IPS DF 6.9 (cell line): ENCODE measurements at places on chromosomes 7 and 10.

DNA sequence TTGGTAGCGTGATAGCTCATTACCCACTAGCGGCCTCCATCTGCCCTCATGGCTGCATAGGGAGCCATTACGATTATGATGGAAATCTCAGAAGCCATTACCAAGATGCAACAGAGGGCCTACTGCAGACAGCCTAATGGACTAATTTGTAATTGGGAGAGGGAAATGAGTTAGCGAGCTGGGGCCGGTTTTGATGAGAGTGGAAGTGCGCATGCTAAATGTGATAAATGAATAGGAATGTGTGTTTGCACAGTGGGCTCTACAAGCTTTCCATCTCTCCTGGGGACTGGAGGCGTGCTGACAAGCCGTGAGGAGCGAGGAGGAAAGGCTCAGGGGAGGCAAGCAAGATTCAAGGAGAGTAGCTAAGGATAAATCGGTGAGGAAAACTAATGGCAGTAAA, 644.5 kb upstream of the GALNT17 start:
- no peak for DNase-seq
- H3K27me3 ChIP-seq: no peaks in the 10 kb centered on the region
- H3K4me3 ChIP-seq: no peak overlapping the region
- H3K27ac ChIP-seq: no peak overlapping the region

DNA sequence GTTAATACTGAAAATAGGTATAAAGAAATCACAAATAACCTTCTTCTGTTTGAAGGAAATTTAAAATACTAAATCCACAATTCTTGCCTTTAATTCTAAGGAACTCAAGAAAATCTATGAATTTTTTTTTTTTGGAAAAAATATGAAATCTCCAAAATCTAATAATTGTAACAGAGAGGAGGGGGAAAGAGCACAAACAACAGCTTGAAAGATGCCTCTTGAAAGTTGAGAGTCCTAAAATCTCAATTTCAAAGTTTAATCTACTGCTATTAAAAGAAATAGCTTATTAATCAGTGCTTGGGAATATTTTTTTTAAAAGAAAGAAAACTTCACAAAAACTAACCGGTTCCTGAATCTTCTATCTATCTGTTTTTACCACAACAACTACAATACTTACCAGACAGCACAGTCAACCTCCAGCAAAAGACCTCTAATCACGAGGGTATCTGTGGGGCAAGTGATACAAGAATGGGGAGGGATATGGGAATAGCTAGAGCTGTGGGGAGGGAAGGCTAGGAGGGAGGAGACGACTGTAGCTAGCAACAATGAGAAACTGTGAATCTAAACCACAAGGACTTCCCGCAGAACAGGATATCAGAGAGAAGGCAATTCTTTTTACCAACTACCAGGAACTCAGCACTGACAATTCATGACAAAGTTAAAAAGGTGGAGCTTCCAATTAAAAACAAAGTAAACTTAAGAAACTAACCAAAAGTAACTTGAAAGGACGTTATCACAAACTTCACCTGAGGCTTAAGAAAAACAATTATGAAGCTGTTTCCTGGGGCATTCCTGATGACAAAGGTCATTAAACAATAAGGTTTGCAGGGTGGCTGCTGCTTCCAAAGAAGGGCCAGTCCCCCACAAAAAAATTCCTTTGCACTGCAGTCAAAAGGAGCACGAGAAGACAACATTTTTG, at the start of gene USP54:
TSS of gene USP54 (minus strand) at position 462 of the 919 bp plus-strand sequence. CDS start 15,684 bp downstream, outside the sequence.
- no peaks in the 10 kb centered on the region for H3K4me1 ChIP-seq
- H3K36me3 ChIP-seq: no peaks in the 10 kb centered on the region
- no peak for DNase-seq
- H3K27me3 ChIP-seq: no peaks in the 10 kb centered on the region

DNA sequence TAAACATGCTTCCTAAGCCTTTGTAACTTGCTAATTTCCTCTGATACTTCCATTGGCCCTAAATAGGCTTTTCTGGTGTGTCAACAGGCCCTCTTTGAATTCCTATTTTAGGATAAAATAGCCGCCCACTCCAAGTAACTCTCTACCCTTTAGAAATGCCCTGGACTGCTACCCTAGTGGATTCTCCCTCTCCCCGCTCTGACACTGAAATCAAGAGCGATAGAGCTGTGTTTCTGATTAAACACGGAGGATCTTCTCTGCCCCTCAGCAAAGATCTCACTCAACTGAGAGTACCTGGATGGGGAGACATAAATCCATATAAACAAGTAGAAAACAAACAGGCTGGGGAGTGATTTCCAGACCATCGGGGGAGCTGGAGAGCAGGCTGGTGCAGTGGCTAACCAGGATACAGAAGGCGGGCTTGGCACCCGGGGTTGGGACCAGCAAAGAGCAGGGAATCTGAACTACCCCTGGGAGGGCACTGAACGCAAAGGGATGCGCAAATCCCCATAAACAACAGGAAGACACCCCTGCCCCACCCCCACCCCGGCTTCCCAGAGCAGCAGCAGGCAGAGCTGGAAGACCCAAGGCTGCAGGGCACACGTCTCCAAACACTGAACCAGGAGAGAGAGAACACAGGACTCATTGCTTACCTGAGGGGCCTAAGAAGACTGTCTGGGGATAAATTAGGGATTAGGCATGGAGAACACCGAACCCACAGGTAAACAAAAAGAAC, 2.5 kb downstream of the ASB13 start:
- DNase-seq: no peak
- H3K27me3 ChIP-seq: no peaks in the 10 kb centered on the region
- H3K4me1 ChIP-seq: peaks cover 12% of the 10 kb centered on the region
- no peak overlapping the region for H3K4me3 ChIP-seq
- no peaks in the 10 kb centered on the region for H3K36me3 ChIP-seq

DNA sequence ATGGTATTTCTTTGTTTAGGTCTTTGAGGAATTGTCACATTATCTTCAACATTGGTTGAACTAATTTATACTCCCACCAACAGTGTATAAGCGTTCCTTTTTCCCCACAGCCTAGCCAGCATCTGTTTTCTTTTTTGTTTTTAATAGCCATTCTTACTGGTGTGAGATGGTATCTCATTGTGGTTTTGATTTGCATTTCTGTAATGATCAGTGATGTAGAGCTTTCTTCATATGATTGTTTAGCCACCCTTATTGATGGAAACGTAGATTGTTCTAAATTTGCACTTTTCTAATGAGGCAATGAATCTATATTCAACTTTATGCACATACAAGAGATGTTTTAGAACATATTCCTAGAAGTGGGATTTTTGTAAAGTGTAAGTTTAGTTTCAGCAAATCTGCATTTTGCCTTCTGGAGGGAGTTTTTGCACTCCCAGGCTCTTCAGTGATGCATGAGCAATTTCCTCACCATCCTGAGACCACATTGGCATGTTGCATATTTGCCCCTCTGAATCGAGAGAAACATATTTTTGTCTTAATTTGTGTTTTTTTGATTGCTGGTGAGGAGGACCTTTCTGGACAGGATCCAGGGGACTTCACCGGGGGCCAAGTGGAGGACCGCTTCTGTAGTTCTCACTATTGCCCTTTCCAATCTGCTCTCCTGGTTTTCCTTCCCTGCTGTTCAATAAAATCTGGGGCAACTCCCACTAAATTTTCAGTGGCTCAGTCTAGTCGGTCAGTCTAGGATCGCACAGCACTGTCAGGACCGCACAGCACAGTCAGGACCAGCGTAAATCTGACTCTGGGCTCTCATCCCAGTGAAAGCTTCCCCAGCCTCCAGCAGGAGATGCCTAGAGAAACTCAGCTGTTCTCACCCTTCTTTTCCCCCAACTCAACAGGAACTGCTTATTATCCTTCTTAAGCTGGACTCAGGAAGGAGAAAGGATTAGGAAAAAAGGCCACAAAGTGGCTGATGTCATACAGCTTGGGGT, 157.0 kb downstream of the PTPN20 start:
- H3K27ac ChIP-seq: no peak overlapping the region
- H3K4me3 ChIP-seq: no peak overlapping the region
- no peak for DNase-seq
- H3K4me1 ChIP-seq: no peaks in the 10 kb centered on the region

DNA sequence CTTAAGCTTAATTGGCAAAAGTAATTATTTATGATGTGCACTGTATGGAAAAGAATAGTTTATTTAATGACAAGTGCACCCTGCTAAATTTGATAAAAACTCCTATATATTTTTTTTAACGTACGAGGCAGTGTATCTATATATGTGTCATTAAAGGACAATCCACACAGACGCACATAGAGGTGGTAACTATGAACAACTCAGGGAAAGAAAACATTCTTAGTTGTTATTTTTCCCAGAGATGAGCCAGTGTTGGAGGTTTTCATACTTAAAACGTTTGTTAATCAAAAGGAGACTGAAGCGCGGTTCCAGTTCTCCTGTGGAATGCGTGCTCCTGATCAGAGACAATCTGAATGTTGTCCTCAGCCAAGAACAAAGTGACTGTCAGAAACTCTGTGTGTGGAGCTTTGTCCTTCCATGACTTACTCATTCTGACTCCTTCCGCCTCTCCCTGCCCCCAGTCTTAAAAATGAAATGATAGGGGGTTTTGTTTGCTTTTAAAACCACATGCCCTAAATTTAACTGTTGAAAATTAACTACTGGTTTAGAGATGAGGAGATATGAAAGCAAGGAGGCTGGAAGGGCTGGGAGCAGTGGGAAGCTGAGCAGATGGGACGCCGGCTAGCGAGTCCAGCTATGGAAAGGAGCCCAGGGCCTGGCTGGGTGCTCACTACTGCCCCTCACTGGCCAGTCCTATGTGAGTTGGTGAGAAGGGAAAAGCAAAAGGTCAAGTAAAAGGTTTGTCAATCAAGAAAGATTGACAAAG, 99.6 kb downstream of the SVIL start:
- no peak overlapping the region for H3K4me3 ChIP-seq
- H3K27me3 ChIP-seq: no peaks in the 10 kb centered on the region
- peaks cover 7% of the 10 kb centered on the region for H3K4me1 ChIP-seq
- H3K36me3 ChIP-seq: no peaks in the 10 kb centered on the region

- H3K36me3 ChIP-seq: no peaks in the 10 kb centered on the region
- DNase-seq: no peak
- H3K27ac ChIP-seq: no peak overlapping the region
- H3K4me1 ChIP-seq: peaks cover 6% of the 10 kb centered on the region
- no peaks in the 10 kb centered on the region for H3K27me3 ChIP-seq
- no peak overlapping the region for H3K4me3 ChIP-seq
Measured at GRCh38 chr10:69650589-69651261, 20.7 kb downstream of the FAM241B start.

- H3K4me1 ChIP-seq: peaks cover 4% of the 10 kb centered on the region; the same call in 1 of the 2 replicates
- peaks cover 88% of the 10 kb centered on the region for H3K27me3 ChIP-seq
- H3K27ac ChIP-seq: no peak overlapping the region
Measured at GRCh38 chr7:27237735-27238334, 4.8 kb upstream of the EVX1 start.

DNA sequence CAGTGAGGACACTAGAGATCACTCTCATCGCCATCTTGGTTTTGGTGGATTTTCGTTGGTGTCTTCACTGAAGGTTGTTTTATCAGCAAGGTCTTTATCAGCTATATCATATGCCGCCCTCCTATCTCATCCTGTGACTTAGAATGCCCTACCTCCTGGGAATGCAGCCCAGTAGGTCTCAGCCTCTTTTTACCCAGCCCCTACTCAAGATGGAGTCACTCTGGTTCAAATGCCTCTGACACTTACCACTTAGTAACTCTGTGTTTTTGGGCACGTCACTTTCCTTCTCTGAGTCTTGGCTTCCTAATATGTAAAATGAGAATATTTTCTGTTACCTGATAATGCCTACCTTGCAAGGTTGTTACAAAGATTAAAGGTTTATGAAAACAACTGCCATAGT, 37.7 kb downstream of the AGK start:
- peaks cover 4% of the 10 kb centered on the region; the same call in 1 of the 2 replicates for H3K4me1 ChIP-seq
- H3K4me3 ChIP-seq: no peak overlapping the region
- DNase-seq: no peak
- H3K27me3 ChIP-seq: no peaks in the 10 kb centered on the region
- no peaks in the 10 kb centered on the region for H3K36me3 ChIP-seq
- H3K27ac ChIP-seq: no peak overlapping the region

DNA sequence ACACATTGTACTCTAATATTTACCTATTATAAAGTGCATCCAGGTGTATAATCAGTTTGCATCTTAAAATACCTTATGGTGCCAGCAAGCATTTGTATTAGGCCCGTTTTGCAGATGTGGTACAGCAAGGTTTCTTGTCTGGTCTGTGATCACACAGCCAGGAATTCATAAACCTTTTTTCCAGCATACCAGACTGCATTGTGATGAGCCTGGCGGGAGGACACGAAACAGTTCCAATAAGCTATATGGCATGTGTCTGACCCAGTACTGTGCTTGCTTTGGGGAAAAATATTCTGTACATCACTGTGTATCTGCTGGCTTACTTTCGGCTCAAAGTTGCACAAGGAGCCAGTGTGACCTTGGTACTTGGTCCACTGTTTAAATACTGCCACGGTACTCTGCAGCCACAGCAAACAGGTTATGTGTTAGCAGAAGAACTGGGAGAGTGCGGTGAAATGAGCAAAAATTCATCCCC, 36.3 kb downstream of the CHN2 start:
- no peaks in the 10 kb centered on the region for H3K27me3 ChIP-seq
- no peak overlapping the region for H3K27ac ChIP-seq
- no peaks in the 10 kb centered on the region for H3K4me1 ChIP-seq
- H3K4me3 ChIP-seq: no peak overlapping the region

DNA sequence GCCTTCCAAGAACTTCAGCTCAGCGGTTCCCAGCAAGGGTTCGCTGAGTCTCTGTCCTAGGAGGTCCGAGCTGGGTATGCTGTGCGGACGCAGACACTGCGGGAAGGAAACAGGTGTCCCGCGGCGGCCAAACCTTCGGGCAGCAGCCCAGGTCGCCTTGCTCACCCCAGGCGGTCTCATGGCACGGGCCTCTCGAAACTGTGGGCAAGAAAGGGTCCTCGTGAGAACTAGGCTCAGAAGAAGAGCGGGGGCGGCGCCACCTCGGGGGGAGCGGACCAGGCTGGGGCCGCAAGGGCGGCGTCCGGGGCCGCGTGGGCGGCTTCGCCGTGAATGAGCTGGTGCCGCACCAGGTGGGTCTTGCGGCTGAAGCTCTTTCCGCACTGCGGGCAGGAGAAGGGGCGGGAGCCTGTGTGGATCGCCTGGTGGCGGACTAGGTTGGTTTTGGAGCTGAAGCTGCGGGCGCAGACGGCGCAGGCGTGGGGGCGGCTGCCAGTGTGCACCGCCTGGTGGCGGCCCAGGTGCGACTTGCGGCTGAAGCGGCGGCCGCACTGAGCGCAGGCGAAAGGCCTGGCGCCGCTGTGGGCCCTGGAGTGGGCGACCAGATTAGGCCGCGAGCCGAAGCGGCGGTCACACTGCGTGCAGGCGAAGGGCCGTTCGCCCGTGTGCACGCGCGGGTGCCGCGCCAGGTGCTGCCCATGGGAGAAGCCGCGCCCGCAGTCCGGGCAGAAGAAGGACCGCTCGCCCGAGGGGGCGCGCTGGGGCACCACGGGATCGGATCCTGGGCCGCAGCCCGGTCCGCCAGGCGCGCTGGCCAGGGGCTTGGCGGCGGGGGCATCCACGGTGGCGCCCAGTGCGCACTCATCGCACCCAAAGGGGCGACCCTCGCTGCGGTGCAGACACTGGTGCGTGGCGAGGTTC, 8.6 kb downstream of the ZNF467 start:
- H3K36me3 ChIP-seq: no peaks in the 10 kb centered on the region
- H3K27me3 ChIP-seq: peaks cover 80% of the 10 kb centered on the region
- H3K4me1 ChIP-seq: peaks cover 14% of the 10 kb centered on the region
- H3K27ac ChIP-seq: no peak overlapping the region
- no peak for DNase-seq
